NCI-H2081 treated with DMSO at 0.1 percent for 48 hours (cell line): ENCODE measurements at places on chromosomes 11 and 22.

DNA sequence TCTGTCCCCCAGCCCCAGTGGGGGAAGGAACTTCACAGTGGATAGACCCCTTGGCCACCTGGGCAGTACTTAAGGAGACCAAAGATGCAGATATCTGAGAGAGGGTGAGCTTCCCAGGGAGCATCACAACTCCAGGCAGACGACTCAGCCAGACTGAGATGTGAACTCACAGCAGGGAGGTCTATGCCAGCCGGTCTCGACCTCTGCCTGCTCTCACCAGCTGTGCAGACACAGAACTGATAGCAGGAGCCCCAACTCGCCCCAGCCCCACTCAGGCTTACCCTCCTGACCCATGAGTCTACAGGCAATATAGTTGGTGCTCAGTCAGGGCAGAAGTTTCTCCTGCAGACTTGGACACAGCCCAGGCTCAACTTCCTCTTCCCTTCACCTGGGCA lies 29.7 kb upstream of the ACCSL start:
- DNase-seq = no peak

GRCh38 chr11:129457321-129457720 lies 81.7 kb downstream of the BARX2 start:
- no peak for DNase-seq

GRCh38 chr11:95547186-95547585 lies 242.4 kb downstream of the FAM76B start:
- no peak for DNase-seq

- DNase-seq = no peak
These were observed 173.2 kb downstream of the KIF18A start for GRCh38 chr11:27934830-27935145.

GRCh38 chr11:80532633-80533232 lies 1091.9 kb upstream of the TENM4 start:
- DNase-seq = no peak

GRCh38 chr11:122578171-122578825 lies 77.2 kb upstream of the UBASH3B start:
- no peak for DNase-seq

GRCh38 chr22:45526768-45527360 lies 24.2 kb downstream of the FBLN1 start:
- DNase-seq = no peak

GRCh38 chr11:73258104-73259035 lies 13.8 kb upstream of the P2RY6 start:
- no peak for DNase-seq

DNA sequence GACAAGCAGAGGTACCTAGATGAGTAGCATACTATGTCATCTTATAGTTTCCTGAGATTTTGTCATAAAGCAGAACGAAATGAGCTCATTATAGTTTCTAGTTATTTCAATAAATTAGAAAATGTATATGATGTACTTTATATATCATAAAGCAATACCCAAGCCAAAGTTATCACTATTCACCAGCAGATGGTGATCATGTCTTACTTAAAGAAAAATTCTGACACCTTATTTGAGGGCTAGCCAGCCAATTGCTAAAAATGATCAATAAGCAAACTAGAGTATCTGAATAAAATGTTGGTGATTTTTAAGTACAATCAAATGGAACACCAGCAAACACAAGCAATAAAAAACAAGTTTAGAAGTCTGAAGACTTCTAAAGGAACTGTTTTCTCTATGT lies 44.1 kb downstream of the RSF1 start:
- no peak for DNase-seq

- DNase-seq = no peak
These were observed at the start of gene DAGLA for GRCh38 chr11:61679893-61680621. Gene DAGLA, plus strand, starts transcription at chr11:61680391. Its CDS starts 39,765 bp downstream, at chr11:61720156.

DNA sequence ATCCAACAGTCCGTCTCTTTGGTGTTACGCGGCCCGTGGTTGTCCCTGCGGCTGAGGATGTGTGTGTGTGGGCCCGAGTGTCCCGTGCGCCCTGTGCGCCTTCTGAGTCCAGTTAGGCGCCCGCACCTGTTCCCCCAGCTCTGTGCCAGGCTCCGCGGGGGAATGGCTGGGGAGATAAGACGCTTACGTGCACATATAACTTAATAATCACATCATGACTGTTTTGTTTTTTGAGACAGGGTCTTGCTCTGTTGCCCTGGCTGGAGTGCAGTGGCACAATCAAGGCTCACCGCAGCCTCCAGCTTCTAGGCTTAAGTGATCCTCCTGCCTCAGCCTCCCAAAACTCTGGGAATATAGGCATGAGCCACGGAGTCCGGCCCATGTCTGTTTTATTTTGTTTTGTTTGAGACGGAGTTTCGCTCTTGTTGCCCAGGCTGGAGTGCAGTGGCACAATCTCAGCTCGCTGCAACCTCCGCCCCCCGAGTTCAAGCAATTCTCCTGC lies 817 bp downstream of the ARL2 start:
- DNase-seq = no peak

DNA sequence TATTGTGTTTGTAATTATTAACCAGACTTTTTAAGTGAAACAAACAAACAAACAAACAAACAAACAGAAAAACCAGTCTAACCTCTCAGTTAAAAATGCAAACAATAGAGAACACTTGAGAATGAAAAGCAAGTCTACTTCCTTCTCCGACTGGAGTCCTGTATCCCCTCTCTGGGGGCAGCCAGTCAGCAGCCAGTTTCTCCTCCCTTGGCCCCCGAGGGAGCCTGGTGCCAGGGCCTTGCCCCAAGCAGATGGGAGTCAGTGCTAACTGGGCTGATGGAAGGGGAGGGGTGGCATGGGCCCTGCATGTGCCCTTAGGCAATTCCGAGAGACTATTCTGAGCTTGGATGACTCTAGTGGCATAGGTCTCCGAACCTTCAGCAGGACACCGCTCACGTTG lies 137.2 kb downstream of the GRIK4 start:
- no peak for DNase-seq

DNA sequence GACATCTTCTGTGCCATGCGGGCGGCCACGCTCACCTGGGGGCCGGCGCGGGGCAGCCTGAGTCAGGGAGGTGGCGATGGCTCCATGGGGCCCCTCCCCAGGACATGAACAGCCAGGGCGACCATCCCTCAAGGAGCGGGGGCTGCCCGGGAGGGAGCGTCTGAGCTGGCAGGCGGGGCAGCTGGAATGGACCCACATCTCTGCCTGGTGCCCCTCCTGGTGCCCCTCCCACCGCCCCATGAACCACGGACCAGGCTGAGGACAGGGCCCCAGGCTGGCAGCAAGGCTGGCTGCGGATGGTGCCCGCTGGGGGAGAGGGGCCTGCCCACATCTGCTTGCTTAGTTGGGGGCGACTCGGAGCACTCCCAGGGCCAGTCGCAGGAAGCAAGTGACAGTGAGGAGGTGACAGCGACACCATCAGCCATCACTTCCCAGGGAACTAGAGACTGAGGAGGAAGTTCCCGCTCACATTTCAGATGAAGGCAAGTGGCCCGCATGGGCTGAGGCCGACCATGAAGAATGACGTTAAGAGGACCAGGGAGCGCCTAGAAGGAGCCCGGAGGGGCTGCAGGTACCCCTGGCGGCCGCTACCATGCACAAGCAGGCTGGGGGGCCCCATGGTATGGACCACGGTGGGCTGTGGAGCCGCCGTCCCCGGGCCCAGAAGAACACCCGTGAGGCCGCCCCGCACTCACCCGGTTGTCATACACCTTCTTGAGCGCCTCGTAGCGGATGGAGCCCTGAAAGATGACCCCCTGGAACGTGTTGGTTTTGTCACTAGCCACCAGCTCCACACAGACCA lies 37.3 kb downstream of the KIAA0930 start:
- DNase-seq = no peak

DNA sequence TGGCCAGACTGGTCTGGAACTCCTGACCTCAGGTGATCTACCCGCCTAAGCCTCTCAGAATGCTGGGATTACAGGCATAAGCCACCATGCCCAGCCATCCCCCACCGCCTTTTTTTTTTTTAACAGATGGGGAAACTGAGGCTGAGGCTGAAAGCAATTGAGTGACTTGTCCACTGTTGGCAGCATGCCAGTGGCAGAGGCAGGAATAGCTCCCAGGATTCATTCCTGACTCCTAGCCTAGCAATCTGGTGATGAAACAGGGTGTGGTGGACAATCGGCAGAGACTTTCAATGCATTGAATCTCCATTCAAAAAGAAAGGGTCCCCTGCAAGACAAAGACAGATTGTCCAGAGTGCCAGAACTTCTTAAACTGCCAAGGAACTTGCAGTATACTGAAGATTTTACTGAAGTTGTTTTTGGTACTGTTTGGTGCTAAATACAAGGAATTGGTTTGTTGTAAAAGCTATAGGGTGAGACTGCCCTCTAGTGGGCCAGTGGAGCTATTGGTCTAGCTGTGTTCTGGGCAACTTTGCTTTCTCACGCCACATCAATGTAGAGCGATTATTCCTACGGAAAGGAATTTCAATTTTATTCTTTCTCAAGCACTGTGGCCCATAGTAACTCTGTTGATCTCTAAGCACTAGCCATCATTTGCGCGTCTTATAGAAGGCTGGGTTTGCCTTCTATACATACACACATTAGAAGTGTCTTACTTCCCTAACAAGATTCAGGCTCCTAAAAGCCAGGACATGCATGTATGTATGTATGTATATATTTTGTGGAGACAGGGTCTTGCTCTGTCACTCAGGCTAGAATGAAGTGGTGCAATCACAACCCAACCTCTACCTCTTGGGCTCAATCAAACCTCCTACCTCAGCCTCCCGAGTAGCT lies 21.0 kb downstream of the C22orf31 start:
- DNase-seq = no peak

GRCh38 chr11:125157118-125157733 lies 7.3 kb upstream of the PKNOX2 start:
- DNase-seq = no peak

DNA sequence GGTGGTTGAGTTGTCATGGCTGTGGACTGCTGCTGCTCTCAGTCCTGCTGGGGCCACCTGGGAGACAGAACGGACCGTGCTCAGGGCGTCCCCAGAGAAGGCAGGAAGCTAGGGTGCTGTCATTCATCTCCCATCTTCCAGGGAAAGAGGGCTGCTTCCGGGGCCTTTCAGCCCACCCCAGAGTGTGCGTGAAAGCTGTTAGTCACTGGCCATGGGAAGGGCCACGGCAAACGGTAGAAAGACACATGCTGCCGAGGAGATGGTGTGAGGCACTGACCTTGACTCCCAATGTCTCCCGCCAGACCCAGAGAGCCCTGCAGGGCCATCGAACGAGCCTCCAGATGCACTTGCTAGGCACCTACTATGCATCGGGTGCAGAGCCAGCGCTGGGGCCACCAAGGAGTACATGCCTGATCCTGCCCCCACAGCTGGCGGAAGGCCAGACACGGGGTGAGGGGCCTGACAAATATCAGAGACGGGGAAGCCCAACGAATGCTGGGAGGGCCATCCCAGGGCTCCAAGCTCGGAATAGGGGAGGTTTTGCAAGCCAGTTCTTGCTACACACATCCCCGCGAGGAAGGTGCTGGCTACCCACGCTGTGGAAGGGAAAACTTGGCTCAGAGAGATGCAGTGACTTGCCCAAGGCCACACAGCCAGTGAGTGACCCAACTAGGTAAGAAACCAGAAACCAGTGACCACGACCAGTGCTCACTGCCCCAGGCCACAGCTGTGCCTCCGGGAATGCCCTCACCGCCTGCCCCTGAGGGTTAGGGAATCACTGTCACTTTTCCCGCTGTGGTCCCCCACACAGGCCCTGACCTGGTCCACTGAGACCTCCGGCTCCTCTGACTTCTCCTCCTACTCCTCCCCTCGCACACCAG lies 10.1 kb downstream of the RAC2 start:
- DNase-seq = no peak

GRCh38 chr11:71990701-71991100 lies 8.0 kb upstream of the IL18BP start:
- no peak for DNase-seq

GRCh38 chr11:68383976-68384501 lies 71.6 kb downstream of the LRP5 start:
- no peak for DNase-seq

GRCh38 chr22:19805821-19806212 lies 45.2 kb downstream of the TBX1 start:
- DNase-seq = no peak

DNA sequence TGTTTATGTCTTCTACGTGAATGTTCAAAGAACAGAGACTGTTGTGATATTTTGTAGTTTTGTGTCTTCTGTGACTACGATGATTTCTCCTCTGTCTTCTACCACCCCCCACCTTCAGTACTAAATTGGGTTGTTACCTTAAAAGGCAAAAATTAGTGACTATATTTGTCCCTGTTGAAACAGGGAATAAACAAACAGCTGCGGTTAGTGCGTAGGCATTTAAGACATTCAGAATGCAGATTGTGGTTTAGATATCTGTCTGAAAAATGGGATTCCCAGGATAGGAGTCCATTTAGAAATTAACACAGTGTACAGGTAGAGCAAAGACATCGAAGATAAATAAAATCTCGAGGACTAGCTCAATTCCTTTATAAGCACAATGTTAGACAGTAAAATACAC lies 15.6 kb upstream of the ARHGAP42 start:
- no peak for DNase-seq

- no peak for DNase-seq
These were observed 548 bp downstream of the FDXACB1 start for GRCh38 chr11:111878385-111878848.

GRCh38 chr11:75453916-75454655 lies 21.1 kb upstream of the KLHL35 start:
- no peak for DNase-seq

- no peak for DNase-seq
These were observed 93.8 kb downstream of the WNT7B start for GRCh38 chr22:45882881-45883810.

DNA sequence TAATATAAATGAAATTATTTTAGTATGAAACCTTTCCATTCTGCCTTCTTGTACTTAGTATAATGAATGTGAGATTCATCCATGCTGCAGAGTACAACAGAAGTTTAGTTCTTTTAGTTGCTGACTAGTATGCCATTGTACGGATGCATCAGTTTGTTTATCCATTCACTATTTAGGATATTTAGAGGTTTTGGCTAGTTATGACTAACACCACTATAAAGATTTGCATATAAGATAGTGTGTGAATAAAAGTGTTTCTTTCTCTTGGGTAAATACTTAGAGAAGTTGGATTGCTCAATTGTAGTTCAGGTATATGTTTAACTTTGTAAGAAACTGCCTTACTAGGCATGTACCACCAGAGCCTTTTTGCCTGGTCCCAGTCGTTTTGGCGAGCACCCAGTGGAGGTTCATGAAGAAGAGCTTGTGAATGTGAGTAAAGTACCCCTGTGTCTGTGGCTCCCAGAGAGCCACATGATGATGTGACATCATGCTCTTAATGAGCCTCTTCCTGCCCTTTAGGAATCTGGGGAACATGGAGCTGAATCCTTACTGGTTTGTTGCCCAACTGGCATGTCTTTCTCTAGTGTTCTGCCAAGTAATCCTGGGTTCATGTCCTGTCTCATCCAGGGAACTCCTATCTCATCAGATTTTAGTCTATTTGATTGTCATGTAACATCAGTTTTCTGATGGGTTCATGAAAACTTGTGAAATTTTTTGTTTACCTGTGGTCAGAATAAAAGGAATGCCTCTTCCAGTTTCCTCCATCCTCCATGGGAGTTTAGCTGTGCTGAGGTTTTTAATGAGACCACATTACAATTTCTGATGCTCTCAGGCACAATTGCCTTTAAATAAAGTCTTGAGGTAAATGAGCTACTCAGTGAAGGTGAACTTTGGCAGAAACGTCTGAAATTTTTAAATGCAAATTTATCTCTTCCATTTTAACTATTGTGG lies 234.8 kb downstream of the CASP12 start:
- no peak for DNase-seq

GRCh38 chr11:10926801-10927211 lies 69.0 kb upstream of the ZBED5 start:
- no peak for DNase-seq

GRCh38 chr11:10743354-10744000 lies 7.6 kb upstream of the CTR9 start:
- no peak for DNase-seq

GRCh38 chr11:59673291-59673690 lies 4.5 kb upstream of the PATL1 start:
- no peak for DNase-seq

- no peak for DNase-seq
These were observed 367.6 kb downstream of the ETS1 start for GRCh38 chr11:128219731-128220120.
